Stimulated activated CD4-positive, alpha-beta T cell treated with anti-CD3 and anti-CD28 coated beads, Interleukin-12 subunit alpha, Interleukin-12 subunit beta, amount 100 ng/mL, for 4 hours (primary cell): ENCODE measurements at places on chromosomes 1 and 21.

GRCh38 chr1:8019229-8019620, 6.9 kb downstream of the ERRFI1 start:
- no peak for DNase-seq

DNA sequence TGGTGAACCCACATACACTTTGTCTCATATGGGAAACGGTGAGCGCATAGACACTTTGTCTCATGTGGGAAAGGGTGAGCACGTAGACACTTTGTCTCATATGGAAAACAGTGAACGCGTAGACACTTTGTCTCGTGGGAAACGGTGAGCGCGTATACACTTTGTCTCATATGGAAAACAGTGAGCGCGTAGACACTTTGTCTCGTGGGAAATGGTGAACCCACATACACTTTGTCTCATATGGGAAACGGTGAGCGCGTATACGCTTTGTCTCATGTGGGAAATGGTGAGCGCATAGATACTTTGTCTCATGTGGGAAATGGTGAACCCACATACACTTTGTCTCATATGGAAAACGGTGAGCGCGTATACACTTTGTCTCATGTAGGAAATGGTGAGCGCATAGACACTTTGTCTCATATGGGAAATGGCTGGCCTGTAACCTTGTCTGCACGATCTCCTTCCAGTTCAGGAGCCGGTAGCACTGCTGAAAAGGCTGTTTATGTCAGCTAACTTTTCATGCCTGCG, 50.7 kb upstream of the TRAPPC10 start:
- no peak for DNase-seq

GRCh38 chr1:54461731-54462596, 55.8 kb upstream of the SSBP3 start:
- DNase-seq = no peak

DNA sequence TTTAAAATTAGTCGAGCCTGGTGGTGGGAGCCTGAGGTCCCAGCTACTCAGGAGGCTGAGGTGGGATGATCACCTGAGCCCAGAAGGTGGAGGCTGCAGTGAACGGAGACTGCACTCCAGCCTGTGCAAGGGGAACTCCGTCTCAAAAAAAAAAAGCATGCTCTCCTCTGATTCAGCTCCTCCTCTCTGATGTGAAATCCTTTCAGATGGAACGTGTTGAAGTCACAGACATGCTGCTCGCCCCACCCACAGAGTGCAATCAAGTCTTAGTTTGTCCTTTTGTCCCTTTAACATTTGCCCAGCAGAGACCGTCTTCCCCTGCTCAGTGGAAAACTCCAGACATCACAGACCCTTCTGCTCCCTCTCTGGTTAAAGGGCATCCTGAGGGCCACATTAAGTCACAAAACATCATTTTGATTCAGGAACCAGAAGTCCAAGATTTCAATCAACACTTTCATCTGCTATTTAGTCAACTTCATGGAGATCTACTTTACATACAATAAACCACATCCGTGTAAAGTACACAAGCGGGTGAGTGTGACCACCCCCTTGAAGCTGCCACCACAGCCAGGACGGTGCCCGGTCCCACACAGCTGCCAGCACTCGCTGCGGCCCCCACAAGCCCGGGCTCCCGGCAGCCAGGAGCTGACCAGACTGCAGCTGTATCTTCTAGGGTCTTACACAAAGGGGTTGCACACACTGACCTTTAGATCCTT, 18.9 kb upstream of the RNF223 start:
- no peak for DNase-seq

DNA sequence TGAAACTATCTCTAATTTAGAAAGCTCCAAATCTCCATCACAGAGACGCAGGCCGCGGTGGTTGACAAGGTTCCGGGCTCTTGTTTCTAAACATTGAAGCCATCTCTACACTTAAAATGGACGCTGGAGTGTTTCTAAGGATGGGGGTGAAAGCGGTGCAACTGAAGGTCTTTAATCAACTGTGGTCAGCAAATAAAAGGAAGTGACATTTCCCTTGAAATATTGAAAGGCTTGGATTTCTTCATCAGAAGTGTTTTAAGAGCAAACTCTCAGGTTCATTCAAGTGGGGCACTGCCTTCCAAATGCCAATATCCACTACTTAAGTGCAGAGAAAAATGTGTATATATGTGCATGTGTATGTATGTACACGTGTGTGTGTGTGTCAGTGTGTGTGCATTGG, 117.3 kb downstream of the KAZN start:
- no peak for DNase-seq

GRCh38 chr1:206070627-206071304, 17.8 kb downstream of the RHEX start:
- no peak for DNase-seq

- DNase-seq = no peak
Observed at GRCh38 chr1:40709802-40710278, 18.3 kb downstream of the NFYC start.

DNA sequence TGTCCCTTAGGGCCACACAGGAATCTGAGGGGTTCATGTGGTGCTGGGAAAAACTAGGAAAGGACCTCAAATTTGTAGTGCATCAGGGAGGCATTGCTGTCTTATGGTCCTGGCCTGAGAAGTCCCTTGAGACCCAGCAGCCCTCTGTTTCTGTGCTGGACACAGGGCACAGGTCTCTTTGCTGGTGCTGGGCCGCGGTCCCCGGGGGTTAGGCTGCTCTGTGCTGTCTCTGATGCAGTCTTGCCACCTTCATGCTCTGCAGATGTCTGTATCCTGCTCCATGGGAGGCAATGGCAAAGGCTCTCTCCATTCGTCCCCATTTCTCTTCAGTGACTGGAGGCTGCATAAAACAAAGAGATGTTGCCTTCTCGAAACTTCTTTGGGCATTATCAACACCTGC, 13.0 kb downstream of the EDARADD start:
- no peak for DNase-seq

DNA sequence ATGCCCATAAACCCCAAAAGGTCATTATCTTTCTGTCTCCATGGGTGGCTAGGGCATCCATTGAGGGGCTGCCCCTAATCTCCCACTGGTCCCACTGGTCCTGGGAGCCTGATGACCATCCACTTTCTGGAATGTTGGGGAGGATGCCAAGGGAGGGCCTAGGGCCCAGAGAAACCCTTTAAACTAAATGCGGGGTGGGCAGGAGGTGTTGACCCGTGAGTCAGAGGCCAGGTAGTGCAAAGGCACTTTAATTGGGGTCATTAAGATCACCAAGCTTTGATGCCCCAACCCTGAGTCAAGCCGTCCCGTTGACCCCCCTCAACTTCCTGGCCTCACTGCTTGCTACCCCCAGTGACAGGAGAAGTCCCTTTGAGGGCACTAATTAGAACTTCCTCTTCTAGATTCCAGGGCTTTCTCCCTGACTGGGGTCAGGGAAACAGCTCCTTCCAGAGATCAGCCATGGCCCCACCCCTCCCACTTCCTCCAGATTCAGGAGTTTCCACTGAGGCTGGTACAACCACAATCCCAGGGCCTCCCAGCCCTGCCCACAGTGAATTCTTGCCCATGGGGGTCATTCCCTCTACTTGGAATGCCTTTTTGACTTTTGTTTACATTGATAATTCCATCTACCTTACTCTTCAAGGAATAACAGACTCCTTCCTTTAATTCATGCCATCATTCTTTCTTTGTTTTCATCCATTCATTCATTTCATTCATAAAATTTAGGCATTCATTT, 15.5 kb upstream of the SERINC2 start:
- DNase-seq = no peak

DNA sequence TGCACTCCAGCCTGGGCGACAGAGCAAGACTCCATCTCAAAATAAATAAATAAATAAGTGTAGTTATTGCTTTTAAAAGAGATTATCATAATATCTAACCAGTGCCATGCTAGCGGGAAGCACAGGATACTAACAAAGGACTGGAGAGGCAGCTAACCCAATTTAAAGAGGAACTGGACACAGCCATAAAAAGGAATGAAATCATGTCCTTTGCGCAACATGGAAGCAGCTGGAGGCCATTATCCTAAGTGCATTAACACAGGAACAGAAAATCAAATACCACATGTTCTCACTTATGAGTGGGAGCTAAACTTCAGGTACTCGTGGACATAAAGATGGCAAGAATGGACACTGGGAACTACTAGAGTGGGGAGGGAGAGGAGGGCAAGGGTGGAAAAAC, 54.9 kb downstream of the TM2D1 start:
- DNase-seq = no peak

- DNase-seq = peak; percentile 25
Observed at GRCh38 chr1:215566556-215567490, at the start of gene KCTD3. TSS of gene KCTD3 (plus strand) at chr1:215567304. CDS start at chr1:215567686, 382 bp downstream.

DNA sequence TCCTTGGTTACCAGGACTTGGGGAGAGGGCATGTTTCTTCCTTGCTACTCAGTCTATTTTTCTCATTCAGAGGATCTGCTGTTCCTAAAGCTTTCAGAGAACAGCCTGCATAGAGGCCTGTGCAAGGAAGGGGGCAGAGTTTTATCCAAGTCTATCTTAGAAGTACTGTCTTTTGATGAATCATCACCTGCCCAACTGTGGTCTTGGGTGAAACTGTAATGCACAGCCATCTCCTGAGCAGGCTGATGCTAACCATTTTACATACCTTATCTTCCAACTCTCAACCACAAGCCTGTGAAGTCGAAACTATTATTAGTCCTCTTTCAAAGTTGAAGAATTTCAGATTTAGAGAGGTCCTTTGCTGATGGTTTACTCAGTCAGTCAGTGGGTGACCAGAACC, 368.0 kb downstream of the HHAT start:
- no peak for DNase-seq

- DNase-seq = no peak
Observed at GRCh38 chr1:64263335-64263734, 59.9 kb downstream of the UBE2U start.

DNA sequence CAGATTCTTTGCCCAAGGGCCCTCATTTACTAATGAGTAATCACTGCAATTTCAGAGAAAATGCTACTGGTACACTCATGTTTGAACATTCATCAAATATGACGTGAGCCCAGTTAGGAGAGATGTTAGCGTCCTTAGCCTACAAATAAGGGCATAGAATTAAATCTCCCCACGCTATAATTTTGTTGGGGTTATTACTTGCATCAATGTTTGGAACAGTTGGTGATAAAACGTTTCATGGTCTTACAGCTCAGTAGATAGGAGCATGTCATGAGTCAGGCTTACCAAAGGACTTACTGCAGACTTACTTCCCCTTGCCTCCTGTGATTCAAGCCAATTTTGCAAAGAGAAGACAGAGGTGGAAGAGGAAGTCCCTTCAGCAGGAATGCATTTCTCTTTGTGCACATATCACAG, 304.0 kb downstream of the KIF26B start:
- DNase-seq = no peak

- no peak for DNase-seq
Observed at GRCh38 chr1:158107916-158108315, 72.8 kb upstream of the CD1D start.

- no peak for DNase-seq
Observed at GRCh38 chr21:38667291-38667870, 138.3 kb upstream of the ETS2 start.

- peak; percentile 82 for DNase-seq
Observed at GRCh38 chr1:206507284-206508129, at the start of gene RASSF5. TSS of gene RASSF5 (plus strand) at chr1:206507531. CDS start at chr1:206507603, 72 bp downstream.

GRCh38 chr1:66311628-66312027, 222.3 kb upstream of the SGIP1 start:
- DNase-seq = no peak

DNA sequence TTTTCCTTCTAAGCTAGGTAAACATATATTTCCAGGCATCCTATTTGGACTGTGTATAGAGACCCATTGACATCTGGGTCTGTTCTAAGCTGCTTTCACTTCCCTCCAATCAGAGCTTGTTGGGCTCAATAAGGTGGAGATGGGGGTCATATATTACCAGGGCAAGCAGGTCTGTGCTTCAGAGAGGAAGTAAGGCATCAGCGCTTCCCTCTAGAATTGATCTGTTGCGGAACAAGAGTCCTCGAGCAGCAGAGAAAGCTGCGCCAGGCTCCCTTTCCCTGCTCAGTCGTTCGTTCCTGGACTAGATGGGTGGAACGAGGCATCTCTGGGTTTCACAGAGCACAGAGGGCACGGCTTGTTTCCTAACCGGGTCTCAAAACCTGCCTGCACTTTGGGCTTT, 63.5 kb downstream of the DISC1 start:
- no peak for DNase-seq

DNA sequence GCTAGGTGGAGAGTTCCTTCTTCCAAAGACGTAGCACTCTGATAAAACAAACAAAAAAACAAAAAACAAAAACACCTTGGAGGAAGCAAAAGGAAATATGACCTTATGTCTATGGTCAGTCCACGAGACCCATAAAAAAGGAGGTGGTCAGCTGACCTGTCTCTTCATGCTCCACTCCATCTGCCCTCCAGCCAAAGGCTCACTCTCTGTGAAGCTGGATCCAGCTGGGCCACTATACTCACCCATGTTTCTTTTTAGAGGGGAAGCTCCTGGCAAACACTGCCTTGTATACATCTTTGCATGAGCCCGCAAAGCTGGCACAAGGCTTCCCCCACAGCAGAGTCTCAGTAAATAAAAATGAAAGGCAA, 126.1 kb upstream of the CACHD1 start:
- DNase-seq = no peak
